ENCODE measurements at places on chromosomes 6 and 20.

DNA sequence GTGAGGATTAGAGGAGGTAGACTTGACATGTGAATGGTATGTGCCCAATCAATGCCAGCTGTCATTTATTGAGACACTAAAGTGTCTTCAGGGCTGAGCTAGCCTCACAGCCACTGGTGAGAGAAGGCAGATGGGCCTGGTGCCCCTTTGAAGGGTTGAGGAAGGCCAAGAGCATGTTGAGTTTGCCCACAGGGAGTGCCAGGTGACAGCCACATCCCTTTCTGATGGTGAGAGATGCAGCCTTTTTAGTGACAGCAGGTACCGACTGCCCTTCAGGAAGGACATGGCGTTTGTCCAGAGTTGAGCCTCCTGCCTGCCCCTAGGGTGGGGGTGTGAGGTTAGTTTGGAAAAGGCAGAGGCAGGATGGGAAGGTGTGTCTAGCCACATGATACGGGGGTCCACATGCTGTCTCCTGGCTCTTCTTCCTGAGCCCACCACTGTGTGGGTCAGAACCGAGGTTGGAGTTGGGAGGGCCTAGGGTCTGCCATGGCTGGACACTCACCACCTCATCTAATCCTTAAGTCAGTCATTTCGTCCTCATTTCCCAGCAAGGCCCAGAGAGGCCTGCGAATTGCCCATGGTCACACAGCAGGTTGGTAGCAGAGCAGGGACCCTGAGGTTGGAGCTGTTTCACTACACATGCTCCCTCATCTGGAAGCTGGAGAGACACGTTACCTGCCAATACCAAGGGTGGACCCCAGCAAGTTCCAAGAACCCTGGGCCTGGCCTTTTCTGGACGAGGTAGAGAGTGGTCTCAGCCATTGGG lies 32.5 kb downstream of the SPDEF start:
- DNase-seq = no peak

- DNase-seq = no peak
Measured at GRCh38 chr6:143115728-143116127, 55.0 kb downstream of the AIG1 start.

GRCh38 chr6:155517294-155517693 lies 61.7 kb upstream of the NOX3 start:
- DNase-seq = no peak

- DNase-seq = no peak
Measured at GRCh38 chr6:27334141-27334540, 22.1 kb upstream of the POM121L2 start.

GRCh38 chr6:33935439-33936080 lies 131.8 kb upstream of the MLN start:
- peak; percentile 35 for DNase-seq

- DNase-seq = no peak
Measured at GRCh38 chr6:118383924-118384323, 164.2 kb upstream of the PLN start.

GRCh38 chr20:7710440-7710839 lies 229.8 kb downstream of the HAO1 start:
- DNase-seq = no peak

DNA sequence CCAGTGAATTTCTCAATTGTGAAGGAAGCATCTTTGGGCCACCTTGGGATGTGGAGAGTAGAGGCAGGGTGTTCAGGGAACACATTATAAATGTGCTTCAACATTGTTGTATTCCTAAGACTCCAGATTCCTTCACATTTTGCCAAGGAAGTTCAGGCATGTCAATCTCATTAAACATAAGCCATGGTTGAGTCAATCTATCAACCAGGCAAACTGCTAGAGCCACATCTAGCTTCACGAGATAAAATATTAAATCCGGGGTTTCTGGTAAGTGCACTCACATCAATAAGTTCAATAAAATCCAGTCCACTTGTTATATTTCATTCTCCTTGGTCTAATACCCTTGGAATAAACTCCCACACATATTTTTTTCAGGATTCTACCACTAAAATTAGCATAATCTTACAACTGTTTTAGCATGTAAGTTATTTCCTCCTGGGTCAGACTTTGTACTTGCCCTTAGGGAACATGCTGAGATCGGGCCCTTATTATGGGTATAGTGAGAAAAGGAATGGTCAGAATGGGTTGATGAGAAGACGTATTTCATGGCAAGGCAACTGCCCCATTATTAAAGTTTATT lies 93.6 kb downstream of the ADTRP start:
- DNase-seq = no peak

GRCh38 chr20:38692436-38693411 lies 31.6 kb upstream of the SLC32A1 start:
- DNase-seq = peak; percentile 40

- DNase-seq = no peak
Measured at GRCh38 chr6:9521152-9521530, 893.7 kb downstream of the TFAP2A start.

GRCh38 chr6:150230832-150231524 lies 88.1 kb downstream of the PPP1R14C start:
- DNase-seq = no peak

GRCh38 chr20:46698788-46699187 lies 9.5 kb upstream of the TP53RK start:
- DNase-seq = no peak

- DNase-seq = no peak
Measured at GRCh38 chr6:85465762-85466161, 15.9 kb downstream of the NT5E start.

DNA sequence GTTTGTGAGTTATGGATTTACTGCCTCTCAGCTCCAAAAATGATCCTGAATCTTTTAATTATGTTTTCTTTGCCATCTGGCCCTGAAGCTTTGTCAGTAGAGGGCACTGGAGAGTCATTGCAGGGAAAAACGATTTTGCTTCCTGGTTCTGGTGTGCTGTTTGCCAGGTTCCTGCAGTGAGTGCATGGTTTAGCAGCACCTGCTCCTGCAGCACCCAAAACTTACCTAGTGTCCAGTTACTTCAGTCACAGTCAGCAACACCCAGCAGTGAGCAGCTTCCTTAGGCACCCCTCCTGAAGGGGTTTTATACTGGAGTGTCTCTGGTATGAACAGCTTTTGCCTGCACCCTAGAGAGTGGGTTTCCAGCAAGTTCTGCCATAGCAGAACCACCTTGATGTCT lies 6.0 kb upstream of the TRIM26 start:
- DNase-seq = peak; percentile 56

Measured in putamen (tissue), 1 donor.